ENCODE measurements at places on chromosomes 7 and 10.

GRCh38 chr10:133274751-133275683 lies 1.7 kb downstream of the ADAM8 start:
- DNase-seq = no peak

GRCh38 chr7:151559557-151560183 lies 40.0 kb upstream of the RHEB start:
- DNase-seq = no peak

GRCh38 chr7:75905785-75906604 lies 9.0 kb upstream of the POR start:
- DNase-seq = no peak

DNA sequence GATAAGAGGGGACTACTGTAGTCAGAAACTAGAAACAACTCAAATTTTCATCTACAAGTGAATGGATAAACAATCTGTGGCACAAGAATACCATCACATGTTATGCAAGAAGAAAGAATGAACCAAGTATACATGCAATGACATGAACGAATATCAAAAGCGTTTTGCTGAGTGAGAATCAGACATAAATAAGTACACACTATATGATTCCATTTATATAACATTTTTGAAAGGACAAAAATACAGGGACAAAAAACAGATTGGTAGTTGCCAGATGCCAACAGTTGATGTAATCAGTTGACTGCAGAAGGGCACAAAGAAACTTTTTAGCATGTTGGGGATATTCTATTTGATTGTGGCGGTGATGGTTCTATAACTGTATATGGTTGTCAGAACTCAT lies 33.6 kb downstream of the CTNNA3 start:
- DNase-seq = no peak

DNA sequence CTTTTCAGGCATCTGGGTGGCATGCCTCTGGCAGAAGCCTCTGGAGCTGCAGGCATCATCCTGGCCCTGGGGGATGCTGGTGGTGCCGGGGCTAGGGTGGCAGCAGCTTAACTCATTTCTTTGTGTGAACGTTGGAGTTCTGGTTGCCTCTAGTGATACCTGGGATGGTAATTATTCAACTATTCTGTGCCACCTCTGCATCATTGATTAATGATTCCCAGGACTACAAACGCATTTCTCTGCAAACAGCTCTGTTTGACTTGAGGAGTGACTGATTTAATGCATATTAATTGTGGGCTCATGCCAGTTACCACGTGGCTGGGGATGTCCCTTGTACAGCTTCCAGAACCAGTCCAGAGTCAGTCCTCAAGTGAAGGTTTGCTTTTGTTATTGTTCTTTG lies 55.9 kb downstream of the LRRC18 start:
- no peak for DNase-seq
